Activated CD4-positive, CD25-positive, alpha-beta regulatory T cell treated with anti-CD3 and anti-CD28 coated beads, Interleukin-2, amount 50 U/mL, for 16 hours (primary cell): ENCODE measurements at places on chromosomes 1 and 21.
A peak's percentile ranks its signal among the peaks of the same experiment; 100 is the strongest.

GRCh38 chr1:21149855-21150432, 26.8 kb downstream of the EIF4G3 start:
- no peak for DNase-seq

DNA sequence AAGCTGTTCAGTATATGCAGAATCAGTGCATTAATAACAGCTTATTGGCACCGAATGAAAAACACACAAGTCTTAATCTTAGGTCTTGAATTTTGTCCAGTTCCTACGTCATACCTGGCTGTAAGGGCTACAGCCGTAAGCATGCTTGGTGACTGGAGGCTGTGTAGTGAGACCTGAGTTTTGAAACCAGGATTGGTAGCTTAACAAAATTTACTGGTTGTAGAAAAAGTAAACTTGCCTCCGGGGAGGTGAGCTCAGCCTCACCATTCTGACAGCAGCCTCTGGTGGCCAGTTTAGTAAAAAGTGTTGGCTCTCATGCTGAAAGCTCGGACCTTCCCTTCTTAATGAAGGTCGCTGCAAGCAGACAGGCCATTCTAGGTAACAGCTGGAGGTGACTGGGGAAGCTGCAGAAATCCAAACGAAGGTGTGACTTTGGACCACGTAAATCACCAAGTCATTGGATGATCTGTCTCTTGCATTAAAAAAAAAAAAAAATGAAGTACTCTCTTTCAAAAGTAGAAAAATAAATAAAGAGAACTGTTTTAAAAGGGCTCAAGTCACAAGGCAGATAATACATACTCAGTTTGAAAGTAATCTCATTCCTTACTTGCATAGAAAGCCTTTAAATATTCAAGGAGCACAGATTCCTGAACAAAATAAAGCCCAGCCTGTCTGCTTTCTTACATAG, 48.9 kb downstream of the HLCS start:
- no peak for DNase-seq

DNA sequence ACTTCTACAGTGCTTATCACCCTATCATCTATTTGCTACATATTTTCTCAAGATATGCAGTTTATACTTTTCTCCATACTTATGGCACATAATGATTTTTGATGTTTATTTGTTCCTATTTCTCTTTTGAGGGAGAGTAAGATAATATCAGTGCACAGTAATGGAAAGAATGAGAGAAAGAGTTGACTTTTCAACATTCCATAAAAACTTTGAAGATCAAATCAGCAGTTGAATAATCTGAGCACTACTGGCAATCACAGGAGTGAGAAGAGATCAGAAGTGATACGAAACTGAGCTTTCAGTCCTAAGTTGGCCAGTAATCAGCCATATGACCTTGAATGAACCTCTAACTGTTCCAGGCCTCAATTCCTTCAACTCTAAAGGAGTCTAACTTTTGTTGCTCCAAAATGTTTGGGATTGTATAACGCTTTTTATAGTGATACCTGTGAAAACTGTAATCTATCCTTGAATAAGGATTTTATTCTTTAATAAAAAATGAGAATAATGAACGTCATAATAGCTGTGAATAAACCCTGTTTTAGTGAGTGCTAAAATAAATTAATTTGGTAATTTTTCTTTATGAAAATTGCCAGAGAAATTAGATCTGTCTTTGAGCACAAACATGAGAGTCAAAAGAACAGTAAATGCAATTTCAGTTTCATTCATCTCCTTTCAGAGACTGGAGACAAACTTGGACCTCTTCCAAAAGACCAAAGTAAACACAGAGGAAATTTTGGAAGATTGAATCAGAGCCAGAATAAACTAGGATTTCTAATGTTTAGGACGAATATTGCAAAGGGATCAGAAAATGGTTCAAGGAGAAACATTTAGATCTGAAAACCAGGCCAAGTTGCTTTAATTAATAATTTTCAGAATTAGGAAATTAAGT, 309.9 kb downstream of the ADGRL2 start:
- no peak for DNase-seq

GRCh38 chr1:47709872-47710231, 272.0 kb downstream of the FOXD2 start:
- DNase-seq = no peak

DNA sequence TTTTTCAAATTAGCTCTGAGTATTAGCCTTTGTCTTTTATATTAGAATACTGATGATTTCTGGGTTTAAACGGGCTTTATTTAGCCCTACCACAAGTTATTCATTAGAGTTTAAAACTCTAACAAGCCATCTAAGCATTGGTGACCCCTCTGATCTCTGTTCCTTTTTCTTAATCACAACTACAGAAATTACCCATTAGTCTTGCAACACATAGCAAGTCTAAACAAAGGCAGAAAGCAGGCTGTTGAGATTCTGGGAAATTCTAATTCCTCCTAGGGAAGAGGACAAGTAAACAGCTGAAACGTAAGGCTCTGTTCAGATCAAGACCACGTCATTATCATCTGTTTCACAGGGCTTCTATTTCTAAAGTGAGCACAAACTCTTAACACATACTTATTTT, 491.2 kb upstream of the ZRANB2 start:
- no peak for DNase-seq

GRCh38 chr1:53446051-53446450, 13.1 kb upstream of the DMRTB1 start:
- DNase-seq = no peak

- DNase-seq = peak; percentile 24
These were observed 541 bp downstream of the USP48 start for GRCh38 chr1:21782349-21782867.

GRCh38 chr1:246254854-246255253, 252.2 kb downstream of the SMYD3 start:
- DNase-seq = no peak
